ENCODE measurements at places on chromosomes 2 and 18. TPM values are rescaled to one million over a fixed set of nuclear protein-coding genes. Genes with fewer than 3 reads are reported as not detected.

The EMILIN1 gene
- total RNA-seq, result 113 TPM

The PTGR3 gene
- 10.7 TPM for total RNA-seq

The HRH4 gene
- 0.11 TPM for total RNA-seq

The IL18RAP gene
- total RNA-seq, result not detected

The UGT1A4 gene
- not detected for total RNA-seq

The PRSS56 gene
- not detected for total RNA-seq

The CAB39 gene
- 74.2 TPM for total RNA-seq

The RAMP1 gene
- total RNA-seq, result 6.8 TPM

The GAL3ST2 gene
- 0.26 TPM for total RNA-seq

The CHRNA1 gene
- total RNA-seq, result under 0.01 TPM

The CENPA gene
- 5.2 TPM for total RNA-seq

The UGT1A6 gene
- total RNA-seq, result not detected

The REG1B gene
- not detected for total RNA-seq

The SLC11A1 gene
- total RNA-seq, result 1.3 TPM

The OTX1 gene
- total RNA-seq, result not detected

The DSG3 gene
- total RNA-seq, result not detected

The CPLX4 gene
- total RNA-seq, result not detected

The NIF3L1 gene
- total RNA-seq, result 18.9 TPM

The ALK gene
- total RNA-seq, result not detected

All from articular chondrocyte of knee joint (primary cell).